ENCODE measurements at places on chromosomes 4 and X. TPM values are rescaled to one million over a fixed set of nuclear protein-coding genes. Genes with fewer than 3 reads are reported as not detected.

Gene TEX13C
- not detected for total RNA-seq

GRCh38 chr4:123661080-123661737 lies 264.6 kb downstream of the SPRY1 start:
- peak; percentile 54 for DNase-seq

Gene L1CAM
- 0.36 TPM for total RNA-seq

Gene AGTR2
- total RNA-seq: not detected

- no peak for DNase-seq
These were observed 3.3 kb upstream of the ERAS start for GRCh38 chrX:48823053-48823452.

Gene OPHN1
- total RNA-seq: 9.4 TPM

GRCh38 chr4:11843340-11843739 lies 414.6 kb upstream of the HS3ST1 start:
- no peak for DNase-seq

Gene LIMCH1
- total RNA-seq: 0.82 TPM

- no peak for DNase-seq
These were observed 1743.9 kb downstream of the RPA4 start for GRCh38 chrX:98627645-98628044.

Gene IRS4
- not detected for total RNA-seq

Gene LRRC66
- 0.81 TPM for total RNA-seq

DNA sequence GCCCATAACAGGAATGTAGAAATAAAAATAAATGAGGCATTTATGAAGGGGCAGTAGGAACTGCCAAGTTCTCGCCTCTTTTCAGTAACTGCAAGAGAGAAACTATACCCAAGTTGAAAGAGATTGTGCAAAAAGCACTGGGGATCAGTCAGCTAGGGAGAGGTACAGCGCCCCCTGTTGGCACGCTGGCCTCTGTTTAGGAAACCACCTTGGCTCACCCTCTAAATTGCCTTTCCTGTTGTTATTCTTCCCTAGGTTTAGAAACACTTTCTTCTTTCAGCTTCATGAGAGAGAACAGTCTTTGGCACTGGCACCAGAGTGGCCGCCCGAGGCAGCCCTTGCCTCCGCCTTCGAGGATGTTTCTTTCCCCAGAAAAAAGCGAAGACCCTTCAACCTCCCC lies 348.5 kb downstream of the MID1IP1 start:
- DNase-seq: peak; percentile 76

DNA sequence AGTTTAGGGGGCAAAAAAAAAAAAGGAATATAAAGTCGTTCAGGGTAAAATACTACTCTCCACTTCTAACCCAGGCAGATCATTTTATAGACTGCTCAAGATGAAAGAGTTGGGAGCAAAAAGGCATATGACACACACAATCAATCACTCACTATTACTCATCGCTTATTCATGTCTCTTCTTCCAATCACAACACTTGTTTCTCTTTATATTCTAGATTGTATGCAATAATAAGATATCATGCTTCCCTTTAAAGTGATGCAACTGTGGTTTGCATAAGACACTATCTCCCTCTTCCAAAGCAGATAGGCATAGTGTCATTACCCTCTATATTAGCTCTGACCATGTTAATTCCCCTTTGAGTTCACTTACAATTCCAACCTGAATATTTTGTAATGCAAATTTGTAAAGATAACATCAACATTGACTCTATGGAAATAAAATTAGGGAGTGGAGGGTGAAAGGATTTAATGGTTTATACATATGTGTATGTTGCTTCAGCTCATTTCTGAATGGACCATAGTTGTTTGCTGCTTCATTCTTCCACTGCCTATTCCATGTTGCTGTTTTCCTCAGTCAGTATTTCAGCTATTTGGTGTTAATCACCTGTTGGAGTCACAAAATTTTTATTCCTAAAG lies 154.9 kb upstream of the EPHA5 start:
- DNase-seq: peak; percentile 54

Gene SGMS2
- 144 TPM for total RNA-seq

Data from fibroblast of the aortic adventitia (primary cell).